Activated T-cell treated with anti-CD3 and anti-CD28 coated beads, Interleukin-2, amount 50 U/mL, for 24 hours (primary cell): ENCODE measurements at places on chromosomes 7 and 10.

DNA sequence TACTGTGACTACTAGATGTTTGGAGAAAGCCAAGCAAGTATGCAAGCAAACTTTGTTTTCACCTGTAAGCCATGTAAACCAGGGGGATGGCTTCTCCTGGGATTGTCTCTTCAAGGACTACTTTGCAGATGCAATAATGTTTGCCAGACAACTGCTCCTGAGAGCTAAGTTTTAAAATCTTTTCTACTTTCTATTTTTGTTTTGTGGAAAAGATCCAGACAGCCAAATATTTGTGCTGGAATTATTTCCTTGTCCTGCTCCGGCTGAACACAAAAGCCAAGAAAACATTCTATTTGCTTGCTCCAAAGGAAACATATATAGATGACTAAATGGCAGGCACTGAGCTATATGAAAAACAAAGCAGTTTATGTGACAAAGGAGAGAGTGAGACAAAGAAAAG, 51.6 kb downstream of the TFPI2 start:
- no peak for DNase-seq

GRCh38 chr7:54778166-54778565, 19.2 kb upstream of the SEC61G start:
- no peak for DNase-seq

DNA sequence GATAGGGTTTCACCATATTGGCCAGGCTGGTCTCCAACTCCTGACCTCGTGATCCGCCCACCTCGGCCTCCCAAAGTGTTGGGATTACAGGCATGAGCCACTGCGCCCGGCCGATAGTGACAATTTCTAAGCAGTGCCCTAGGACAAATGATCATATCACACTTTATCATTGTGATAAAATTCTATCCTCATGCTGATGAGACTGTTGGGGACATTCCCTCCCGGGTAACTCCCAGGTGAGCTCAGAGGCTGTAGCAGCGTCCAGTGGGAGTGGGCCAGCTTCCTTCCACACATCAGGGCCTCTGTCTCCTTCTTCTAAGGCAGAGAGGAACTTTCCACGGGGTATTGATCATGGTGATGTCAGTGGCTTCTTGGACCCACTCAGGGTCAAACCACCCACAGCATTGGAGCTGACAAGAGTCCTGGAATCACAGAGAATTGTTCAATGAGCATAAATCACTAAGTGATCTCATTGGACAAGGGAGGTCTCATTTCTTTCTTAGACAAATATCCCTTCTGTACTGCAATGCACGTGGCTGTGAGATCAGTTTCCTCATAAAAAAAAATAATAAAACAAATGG, 256.1 kb downstream of the KLF6 start:
- DNase-seq: no peak

GRCh38 chr7:54252256-54253035, 289.7 kb upstream of the VSTM2A start:
- DNase-seq: no peak

DNA sequence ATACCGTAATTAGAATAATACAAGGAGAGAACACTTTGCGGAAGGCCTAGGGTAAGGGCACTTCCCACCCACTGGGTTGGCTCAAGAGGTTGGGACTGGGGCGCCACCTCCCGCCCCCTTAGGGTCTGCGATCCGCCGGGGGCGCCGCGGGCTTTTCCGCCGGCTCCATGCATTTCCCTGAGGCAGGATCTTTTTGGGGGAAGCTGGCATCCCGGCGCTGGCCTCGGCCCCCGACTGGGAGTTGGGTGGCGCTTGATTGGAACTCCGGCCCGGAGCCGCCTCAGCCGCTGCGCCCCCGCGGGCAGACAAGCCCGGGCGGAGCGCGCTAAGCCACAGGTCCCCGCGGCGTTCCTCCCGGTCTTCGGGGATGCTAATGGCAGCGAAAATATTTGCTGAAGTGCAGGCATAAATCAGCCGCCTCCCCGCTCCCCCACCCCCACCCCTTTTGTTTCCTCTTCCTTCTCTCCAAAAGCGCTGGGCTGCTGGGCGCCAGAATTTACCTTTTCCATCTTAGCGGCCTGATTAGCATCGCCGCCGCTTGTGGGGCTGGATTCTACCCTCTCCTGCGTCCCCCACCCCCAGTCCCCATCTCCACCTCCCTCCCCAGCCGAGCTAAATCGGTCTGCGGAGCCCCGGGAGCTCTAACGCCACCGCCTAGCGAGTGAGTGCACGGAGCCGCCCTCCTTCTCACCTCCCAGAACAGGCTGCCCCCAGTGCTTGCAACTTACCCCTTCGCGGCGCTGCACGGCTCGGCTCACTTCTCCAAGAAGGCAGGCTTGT, 5.1 kb downstream of the UNC5B start:
- peak; percentile 33 for DNase-seq

DNA sequence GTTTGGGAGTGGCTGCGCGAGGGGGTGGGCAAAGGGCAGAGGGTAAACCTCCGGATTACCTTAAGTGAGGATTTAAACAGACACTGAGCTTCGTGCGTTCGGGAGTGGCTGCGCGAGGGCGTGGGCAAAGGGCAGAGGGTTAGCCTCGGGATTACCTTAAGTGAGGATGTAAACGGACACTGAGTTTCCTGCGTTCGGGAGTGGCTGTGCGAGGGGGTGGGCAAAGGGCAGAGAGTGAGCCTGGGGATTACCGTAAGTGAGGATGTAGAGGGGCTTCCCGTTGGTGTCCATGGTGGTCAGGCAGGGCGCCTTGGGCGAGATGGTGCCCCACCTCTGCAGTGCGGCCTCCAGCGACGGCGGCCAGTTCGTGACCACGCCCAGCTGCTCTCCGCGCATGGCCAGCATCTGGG, 275.8 kb downstream of the DIP2C start:
- no peak for DNase-seq

- DNase-seq: no peak
These were observed 82.0 kb downstream of the VWC2 start for GRCh38 chr7:49855281-49855980.

DNA sequence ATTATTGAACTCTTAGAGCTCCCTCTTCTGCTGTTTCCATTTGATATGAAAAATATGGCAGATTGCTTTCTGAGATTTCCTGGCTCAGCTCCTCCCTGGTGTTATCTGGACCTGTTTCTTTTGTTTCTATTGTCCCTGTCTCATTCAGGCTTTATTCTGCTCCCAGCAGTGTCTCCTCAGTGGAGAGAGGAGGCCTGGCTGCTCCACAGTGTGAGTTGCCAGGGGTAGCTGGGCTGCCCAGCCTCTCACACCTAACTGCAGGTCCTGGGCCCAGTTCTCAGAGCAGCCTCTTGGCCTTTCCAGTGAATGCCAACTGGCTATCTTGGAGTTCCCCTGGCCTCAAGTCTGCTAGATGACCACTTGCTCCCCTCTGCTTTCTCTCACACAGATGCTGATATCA, 127.0 kb downstream of the VPS41 start:
- DNase-seq: no peak

DNA sequence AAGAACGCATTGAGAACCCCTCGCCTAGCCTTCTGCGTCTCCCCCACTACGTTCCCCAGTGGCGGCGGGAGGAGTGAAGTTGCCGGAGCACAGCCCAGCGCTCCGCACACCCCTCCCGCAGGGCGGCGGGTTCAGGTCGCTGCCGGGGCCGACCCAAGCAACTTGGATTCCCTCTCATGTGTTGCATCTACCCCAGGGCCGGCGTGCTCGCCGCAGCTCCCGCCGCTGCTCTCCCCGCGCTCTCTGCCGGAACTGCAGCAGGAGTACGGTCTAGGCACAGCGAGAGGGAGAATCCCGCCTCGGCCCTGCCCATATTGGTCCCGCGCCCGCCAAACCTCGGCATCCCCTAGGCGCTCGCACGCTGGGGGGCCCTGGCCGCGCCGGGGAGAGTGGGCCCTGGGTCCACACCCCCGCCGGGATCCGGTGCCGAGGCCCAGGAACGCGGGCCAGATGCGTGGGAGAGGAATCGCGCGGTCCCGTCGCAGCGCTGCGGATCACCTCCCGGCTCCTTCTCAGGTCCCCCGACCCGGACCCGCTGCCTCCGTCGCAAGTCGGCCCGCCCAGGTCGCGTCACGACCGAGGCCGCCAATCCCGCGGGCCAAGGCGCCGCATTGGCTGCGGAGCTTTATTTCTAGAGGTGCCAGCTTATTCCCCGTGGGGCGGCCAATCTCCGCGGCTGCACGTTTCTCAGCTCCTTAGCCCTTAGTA, 648 bp upstream of the TMEM243 start:
- DNase-seq: peak; percentile 90

DNA sequence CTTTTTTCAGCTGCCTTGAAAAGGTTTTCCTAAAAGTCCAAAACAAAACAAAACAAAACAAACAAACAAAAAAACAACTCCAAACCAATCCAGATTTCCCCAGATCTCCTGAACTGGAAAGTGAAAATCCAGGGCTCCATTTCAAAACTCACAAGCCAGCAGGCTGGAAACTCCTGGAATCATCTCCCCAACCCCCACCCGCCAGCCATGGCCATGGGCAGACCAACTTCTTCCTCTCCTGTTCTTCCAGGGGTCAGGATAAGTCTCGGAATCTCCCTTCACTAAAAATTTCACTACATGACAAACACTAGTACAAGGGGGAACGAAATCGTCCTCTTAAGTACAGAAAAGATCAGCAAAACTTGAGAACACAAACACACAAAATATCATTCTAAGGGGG, 40.4 kb downstream of the GNA12 start:
- DNase-seq: no peak

DNA sequence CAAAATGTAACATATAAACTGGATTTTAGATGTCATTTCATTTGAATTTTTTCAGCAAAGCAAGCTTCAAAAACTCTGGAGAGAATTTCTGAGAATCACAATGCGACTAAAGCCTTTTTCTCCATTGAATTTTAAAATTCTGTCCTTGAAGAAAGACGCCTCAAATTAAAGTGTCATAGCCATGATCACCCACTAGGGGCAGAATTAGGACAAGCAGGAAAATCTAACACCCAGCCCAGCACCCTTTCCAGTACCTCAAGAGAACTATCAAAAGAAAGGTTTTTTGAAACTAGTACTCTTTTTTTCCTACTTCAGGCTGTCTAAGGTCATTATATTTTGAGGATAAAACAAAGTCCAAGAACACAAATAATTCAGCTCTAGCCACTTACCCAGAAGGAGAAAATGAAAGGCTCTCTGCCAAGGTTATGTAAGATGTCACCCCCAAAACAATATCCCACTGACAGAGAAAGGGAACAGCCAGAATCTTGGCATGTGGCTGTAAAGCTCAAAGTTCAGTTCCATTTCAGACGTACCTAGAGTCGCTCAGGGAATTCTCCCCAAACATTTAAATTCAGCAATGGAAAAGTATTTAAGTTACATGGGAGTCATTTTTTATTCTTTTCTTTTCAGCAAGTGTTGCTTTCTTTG, 299.4 kb downstream of the SNX13 start:
- DNase-seq: no peak
